ENCODE measurements at places on chromosomes 7 and 10.
A peak's percentile ranks its signal among the peaks of the same experiment; 100 is the strongest.

DNA sequence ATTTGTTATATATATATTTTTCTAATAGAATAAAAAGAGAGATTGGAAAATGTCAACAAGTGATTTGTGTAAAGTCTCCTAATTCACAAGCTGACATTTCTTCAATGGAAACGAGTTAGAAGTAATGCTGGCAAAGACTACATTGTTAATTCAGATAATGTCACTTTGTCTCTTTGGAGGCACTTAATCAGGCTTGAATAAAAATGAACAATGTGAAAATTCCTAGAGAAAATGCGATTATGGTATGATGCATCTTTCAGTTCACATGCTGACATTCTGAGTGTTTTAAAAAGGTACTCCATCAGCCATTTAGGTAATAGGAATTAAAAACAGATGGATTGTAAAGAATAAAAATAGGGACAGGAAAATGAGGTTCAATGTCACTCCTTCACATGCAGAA is 100.1 kb downstream of the SLC13A1 start:
- DNase-seq = no peak

DNA sequence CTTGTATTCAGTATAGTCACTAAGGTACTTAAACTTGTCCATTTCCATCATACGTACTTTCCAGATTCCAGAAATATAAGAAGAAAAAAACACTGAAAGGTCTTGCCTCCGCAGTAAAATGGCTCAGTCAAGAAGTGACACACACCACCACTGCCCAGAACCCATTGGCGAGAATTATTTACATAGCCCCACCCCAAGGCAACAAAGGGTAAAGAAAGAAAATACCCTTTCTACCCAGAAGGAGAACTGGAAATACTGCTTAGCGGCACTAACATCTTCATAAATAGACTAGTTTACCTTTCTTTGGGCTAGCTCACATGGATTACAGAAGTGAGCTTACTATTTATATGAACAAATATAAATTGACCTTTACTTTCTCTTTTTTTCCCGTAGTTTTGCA is 194.0 kb downstream of the PPP1R9A start:
- no peak for DNase-seq

DNA sequence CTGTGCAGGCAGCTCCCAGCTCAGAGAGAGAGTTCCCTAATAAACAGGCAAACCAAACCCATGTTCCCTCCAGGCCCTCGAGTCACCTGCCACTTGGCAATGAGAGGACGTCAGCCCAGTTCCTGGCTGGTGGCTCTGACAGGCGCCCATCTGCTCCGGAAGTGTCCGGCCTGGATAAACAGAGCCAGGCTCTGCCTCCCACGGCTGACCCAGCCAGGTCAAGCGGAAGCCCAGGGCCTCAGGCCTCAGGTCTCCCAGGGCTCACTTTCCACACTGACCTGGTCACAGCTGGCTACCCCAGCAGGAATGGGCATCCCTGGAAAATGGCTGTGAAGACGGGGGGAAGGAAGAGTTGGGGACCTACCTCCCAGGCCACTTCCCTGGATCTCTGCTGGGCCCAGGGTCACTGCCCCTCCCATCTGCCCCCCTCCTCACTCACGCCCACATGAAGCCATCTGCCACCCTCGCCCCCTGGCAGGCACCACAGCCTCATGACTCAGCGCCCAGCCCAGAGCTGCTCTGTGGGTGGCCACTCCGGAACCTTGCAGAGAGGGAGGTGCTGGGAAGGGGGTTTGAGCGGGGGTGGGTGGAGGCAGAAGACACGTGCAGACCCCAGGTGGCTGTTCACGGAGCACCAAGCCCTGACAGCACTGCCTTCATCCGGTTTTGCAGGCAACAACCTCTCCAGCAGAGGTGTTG is 37.4 kb upstream of the DUSP5 start:
- DNase-seq = peak; percentile 29

DNA sequence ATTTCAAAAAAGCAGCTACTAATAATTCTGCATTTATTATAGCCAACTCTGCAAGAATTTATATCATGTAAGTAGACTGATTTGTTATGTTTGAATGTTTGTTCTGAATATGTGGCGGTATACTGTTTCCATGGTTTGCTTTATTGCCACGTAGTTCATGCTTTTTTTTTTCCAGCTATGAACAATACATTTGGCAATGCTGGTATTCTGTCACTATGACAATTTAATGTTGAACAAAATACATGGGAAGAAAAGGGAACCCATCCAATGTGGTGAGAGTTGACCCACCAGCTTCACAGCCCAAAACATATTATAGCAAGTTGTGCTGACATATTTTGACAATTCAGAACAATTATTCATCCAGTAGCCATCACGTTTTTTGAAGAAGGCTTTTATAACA is 145.6 kb downstream of the CCDC71L start:
- no peak for DNase-seq

All from CD4-positive, alpha-beta T cell treated with Interleukin-1 beta for 1 hour (primary cell).